Mucosa of descending colon (tissue), 3 donors: ENCODE measurements at places on chromosomes 1 and 21.

GRCh38 chr21:31754708-31754960, 22.7 kb upstream of the SCAF4 start:
- DNase-seq, result no peak

DNA sequence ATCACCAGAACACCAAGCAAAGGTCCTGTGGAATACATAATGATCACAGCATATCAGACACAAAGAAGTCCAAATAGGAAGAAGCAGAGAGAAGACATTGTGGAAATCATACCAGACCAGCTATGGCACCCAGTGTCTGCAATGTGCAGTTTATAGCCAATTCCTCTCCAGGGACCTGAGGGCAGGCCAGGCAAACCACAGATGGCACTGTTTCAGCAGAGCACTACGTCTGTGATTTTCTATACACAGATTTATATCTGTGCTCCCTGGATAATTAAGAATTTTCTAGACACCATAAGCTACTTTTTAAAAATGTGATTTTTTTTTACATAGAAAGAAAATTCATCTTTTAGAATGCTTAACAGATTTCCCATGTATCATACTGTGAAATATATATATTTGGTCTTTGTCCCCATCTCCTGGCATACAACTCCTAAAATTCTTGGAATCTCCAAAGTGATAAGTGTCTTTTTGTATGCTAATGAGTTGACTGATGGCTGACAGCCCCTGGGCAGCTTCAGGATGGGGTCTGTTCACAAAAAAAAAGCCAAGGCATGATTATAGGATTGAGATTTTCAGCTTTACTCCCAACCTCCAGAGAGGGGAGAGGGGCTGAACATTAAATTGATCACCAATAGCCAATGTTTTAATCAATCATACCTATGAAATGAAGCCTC, 498.1 kb downstream of the SIPA1L2 start:
- DNase-seq, result no peak

GRCh38 chr1:152003846-152004442, 10.3 kb upstream of the S100A10 start:
- no peak for DNase-seq

- DNase-seq, result no peak
Measured at GRCh38 chr1:205914155-205914507, 29.1 kb downstream of the SLC26A9 start.

DNA sequence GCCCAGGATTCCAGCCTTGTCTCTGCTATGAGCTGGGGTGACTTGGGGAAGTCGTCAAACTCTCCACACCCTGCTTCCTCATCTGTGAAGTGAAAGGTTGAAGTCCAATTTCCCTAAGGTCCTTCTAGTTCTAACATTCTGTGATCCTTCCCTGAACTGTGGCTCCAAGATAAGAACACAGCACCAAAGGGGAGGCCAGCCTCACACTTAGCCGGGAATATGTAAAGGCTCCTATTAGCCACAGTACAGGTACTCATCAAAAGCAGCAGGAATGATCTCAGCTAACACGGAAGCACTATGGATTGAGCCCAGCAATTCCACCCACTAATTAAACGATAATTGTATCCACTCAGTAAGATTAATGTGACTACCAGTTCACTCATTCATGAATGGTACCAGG, 4.0 kb downstream of the SLC30A10 start:
- DNase-seq, result peak; percentile 29

- DNase-seq, result peak; percentile 14
Measured at GRCh38 chr1:98371764-98372163, 289.8 kb upstream of the SNX7 start.

- no peak for DNase-seq
Measured at GRCh38 chr1:50420689-50421365, 2.4 kb downstream of the DMRTA2 start.

- no peak for DNase-seq
Measured at GRCh38 chr1:201637282-201638079, 98.6 kb downstream of the NAV1 start.

- no peak for DNase-seq
Measured at GRCh38 chr1:29812408-29813135, 576.2 kb downstream of the PTPRU start.

GRCh38 chr1:214823311-214824117, 220.5 kb downstream of the CENPF start:
- no peak for DNase-seq

GRCh38 chr21:33059380-33059841, 10.5 kb upstream of the OLIG1 start:
- DNase-seq, result no peak

GRCh38 chr1:55819011-55819410, 603.8 kb upstream of the USP24 start:
- no peak for DNase-seq

- DNase-seq, result peak; percentile 68
Measured at GRCh38 chr1:6148497-6149241, 31.5 kb downstream of the CHD5 start.

GRCh38 chr21:40471103-40471502, 375.9 kb downstream of the DSCAM start:
- no peak for DNase-seq

DNA sequence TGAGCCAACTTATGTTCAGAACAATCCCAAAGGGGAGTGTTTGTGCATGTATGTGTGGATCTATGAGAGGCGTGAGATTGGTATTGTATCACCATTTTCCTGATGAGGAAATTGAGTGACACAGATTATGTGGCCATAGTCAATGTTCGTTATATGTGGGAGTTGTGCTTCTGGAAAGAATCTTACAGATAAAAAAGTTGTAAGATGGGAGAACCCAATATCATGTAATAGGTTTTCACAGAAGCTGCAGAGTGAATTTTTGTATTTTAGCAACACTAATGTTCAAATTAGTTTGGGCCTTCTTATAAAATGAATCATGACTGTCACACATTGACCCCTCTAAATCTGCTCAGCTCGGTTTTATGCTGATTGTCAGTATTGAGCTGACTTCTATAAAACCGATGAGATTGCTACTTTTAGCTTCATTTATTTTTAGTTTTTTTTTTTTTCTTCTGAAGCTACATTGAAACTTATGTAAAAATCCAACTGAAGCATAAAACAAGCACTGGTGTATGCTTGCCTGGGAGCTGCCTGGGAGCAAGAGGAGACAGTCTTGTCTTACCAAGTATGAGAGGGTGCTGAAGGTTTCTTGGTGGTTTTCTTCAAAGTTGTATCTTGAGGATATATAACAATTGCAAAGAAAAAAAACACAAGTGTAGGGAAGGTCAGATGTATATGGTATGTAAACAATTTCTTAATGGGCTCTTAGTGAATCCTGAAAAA, 4.1 kb downstream of the RWDD3 start:
- DNase-seq, result no peak

GRCh38 chr1:77642196-77642595, 40.3 kb downstream of the ZZZ3 start:
- no peak for DNase-seq

- DNase-seq, result no peak
Measured at GRCh38 chr1:229842302-229843255, 216.5 kb downstream of the URB2 start.

GRCh38 chr21:27017246-27017645, 50.4 kb upstream of the ADAMTS5 start:
- DNase-seq, result no peak

DNA sequence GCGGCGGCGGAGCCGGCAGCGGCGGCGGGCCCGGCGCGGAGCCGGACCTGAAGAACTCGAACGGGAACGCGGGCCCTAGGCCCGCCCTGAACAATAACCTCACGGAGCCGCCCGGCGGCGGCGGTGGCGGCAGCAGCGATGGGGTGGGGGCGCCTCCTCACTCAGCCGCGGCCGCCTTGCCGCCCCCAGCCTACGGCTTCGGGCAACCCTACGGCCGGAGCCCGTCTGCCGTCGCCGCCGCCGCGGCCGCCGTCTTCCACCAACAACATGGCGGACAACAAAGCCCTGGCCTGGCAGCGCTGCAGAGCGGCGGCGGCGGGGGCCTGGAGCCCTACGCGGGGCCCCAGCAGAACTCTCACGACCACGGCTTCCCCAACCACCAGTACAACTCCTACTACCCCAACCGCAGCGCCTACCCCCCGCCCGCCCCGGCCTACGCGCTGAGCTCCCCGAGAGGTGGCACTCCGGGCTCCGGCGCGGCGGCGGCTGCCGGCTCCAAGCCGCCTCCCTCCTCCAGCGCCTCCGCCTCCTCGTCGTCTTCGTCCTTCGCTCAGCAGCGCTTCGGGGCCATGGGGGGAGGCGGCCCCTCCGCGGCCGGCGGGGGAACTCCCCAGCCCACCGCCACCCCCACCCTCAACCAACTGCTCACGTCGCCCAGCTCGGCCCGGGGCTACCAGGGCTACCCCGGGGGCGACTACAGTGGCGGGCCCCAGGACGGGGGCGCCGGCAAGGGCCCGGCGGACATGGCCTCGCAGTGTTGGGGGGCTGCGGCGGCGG, 1.0 kb downstream of the ARID1A start:
- DNase-seq, result peak; percentile 71

DNA sequence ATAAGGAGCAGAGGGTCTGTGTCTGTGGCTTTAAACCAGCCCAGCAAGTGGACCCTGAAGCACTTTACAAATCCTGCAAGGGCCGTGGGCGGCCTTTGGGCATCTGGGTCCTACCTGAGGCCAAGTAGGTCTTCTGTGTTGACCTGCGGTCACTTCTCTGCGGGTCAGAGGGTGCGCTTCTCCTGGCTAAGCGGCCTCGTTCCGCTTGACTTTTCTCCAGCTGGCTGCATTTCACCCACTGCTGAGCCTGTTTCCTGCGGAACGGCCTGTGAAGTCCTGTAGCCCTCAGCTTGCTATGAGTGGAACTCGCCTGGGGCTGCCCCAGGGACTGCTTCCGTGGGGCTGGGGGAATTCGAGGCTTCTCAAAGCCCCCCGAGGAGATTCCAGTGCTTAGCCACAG, 43.3 kb downstream of the SLC37A1 start:
- DNase-seq, result peak; percentile 24

DNA sequence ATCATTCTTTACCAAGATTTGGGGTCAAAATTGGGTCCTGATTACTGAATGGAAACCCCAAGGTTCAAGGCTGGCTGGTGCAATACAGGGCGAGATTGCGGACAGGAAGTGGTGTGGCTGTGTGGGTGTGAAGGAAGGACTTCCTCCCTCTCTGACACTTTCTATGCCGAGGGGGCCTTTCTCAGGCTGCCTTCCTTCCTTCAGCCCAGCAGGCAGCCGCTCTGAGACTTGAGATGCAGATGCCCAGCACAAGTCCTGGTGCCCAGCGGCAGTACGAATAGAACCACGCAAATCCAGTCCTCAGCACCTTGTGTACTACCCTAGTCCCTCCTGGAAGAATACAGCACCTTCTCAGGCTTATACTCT, 16.3 kb downstream of the BATF3 start:
- DNase-seq, result peak; percentile 61

GRCh38 chr1:36522461-36523229, 39.9 kb upstream of the CSF3R start:
- DNase-seq, result no peak

GRCh38 chr1:76095802-76096201, 21.3 kb downstream of the ST6GALNAC3 start:
- DNase-seq, result no peak

DNA sequence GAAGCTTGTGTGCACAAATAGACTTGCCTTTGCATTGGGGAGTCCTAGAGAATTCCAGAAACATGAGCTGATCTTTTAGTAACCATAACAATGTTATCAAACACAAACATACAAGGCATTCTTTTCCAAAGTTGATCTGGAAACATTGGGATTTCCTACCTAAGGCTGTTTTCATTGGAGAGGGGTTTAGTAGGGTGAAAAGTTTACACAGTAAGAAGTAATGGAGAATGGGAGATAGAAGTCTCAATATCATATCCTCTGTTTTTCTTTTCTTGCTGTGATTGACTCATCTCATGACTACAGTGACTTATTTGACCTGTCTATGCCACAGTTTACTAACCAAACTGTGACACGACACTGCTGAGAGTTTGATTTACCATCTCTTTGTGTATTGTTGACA, 65.6 kb upstream of the PLA2G4A start:
- no peak for DNase-seq

GRCh38 chr1:173212952-173213491, 5.9 kb upstream of the TNFSF4 start:
- no peak for DNase-seq

- peak; percentile 28 for DNase-seq
Measured at GRCh38 chr1:244092293-244092963, 41.3 kb downstream of the ZBTB18 start.

GRCh38 chr1:7743346-7743745, 27.8 kb upstream of the VAMP3 start:
- no peak for DNase-seq

GRCh38 chr1:97936976-97937375, 16.1 kb upstream of the DPYD start:
- DNase-seq, result no peak

DNA sequence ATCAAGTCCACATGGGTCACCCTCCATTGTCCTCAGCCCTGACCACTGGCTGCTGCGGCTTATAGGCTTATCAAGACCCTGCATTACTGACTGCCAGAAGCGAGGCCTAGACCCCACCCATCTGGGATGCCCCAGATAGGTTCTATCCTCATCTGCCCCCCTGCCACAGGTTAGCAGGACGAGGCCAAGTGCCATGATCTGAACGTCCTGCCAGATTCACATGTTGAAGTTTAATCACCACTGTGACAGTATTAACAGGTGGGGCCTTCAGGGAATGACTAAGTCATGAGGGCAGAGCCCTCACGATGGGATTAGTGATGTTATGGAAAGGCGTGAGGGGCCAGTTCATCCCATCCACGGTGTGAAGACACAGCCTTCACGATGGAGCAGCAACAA, 6.2 kb upstream of the CPLANE2 start:
- no peak for DNase-seq

- no peak for DNase-seq
Measured at GRCh38 chr1:214143006-214143992, 137.7 kb upstream of the SMYD2 start.

DNA sequence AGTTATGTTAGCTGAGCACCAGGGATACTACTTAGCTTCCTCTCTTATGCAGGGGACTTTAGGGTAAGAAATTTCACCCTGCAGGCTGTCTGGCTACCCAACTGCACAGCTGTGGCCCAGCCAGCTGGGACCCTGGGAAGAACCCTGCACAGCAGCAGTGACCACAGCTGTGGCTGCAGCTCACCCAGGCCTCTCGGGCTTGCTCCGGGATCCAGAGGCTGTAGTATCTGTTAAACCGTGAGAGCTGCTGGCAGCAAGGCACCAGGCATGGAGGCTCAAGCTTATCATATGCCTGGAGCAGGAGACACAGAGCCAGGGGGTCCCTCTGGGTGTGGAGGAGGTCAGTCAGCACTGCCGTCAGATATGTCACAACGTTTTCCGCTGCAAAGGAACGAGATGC, 40.3 kb downstream of the URB1 start:
- DNase-seq, result no peak
